T-helper 9 cell (primary cell): ENCODE measurements at places on chromosomes 3 and 15.

GRCh38 chr3:18505056-18505455, 79.9 kb upstream of the SATB1 start:
- DNase-seq, result no peak

- no peak for DNase-seq
Observed at GRCh38 chr3:156691920-156692319, 17.5 kb downstream of the TIPARP start.

GRCh38 chr15:69701198-69701597, 248.6 kb downstream of the RPLP1 start:
- no peak for DNase-seq

DNA sequence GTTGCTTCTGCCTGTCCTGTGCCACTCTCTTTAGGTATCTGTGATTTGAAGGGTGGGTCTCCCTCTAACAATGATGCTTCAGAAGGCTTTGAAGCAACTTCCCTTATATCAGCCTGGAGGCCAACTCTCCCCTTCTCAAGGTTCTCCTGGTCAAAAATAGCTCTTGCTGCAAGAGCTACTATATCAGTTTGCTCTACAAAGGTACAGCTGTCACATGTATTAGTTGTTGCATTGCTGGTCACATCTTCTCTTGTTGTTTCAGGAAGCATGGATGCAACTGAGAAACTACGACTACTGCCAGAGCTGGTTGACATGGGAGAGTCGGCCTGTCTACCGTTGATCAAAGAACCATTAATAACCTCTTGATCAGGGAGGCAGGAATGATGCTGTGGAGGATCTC, 38.3 kb downstream of the USF3 start:
- no peak for DNase-seq

DNA sequence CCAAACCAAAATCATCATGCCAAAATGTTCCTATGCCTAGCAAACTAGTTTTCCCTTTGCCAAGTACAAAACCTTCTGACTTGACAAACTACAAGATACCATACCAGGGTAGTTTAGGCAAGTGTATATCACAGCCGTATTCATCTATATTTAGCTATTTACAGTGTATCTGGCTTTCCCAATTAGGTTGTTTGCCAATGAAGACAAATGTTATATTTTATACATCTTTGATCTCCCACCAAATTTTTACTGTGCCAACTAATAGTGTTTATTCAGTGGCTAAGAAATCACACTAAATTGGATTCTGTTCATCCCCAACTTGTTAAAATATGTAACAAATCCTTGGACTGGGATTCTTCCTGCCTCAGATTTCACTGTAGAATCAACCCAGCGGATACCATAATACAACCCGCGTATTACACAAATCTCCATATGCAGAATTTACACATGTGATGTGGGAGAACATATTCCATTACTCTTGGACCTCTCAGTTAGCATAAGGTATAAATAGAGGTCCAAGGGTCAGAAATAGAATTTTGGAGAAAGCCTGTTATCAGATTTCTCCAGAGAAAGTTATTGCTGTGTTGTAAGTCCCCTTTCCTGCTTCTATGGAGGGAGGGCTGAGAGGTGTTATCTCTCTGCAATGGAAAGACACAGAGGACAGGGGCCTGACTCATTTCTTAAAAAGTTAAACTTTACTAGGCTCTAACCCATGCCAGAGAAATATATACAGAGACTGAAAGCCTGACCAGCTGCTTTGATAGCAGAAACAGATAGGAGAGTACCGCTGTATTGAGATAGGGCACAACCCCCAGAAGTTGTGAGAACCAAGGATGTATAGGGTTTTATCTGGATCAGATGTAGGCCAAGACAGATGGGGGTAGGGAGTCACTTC, 467.0 kb downstream of the FGF12 start:
- DNase-seq, result no peak

DNA sequence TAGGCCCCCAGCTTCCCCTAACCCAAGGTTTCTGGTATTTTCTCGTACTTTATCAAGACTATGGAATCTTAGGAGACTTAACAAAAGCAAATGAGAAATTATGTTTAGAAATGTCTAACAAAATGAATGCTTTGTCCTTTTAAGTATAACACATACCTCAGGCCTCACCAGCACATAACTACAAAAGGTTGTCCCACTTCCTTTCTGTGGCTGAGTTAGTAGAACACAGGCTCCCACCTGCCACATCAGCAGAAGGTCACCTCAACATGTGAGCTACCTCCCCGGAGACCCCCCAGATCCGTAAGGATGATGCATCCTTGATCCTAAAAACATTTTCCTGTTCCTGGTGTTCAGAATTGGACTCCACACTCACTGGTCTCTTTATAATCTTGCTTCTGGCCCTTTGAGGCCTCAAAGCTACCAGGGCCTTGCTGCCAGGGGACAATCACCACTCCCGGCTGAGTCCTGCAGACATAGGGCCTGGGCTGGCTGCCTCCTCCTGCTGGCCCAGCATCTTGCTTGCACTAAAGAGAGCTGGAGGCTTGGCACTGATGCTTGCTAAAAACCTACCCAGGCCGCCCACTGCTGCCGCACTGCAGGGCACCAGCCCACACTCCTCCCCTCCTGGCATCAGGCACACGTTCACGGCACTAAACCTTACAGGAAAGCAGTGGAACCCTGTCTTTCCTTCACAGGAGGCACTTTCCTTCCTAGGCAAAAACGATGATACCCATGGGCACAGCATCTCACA, 2.9 kb downstream of the CCRL2 start:
- DNase-seq, result no peak

DNA sequence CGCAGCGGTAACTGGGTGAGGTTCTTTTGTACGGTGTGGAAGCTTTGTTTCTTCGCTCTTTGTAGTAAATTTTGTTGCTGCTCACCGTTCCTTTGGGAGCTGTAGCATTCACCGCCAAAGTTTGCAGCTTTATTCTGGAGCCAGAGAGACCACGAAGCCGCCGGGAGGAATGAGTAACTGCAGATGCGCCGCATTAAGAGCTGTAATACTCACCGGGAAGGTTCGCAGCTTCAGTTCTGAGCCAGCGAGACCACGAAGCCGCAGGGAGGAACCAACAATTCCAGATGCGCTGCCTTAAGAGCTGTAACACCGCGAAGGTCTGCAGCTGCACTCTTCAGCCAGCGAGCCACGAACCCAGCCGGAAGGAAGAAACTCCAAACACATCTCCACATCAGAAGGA, 56.0 kb upstream of the DYNC1LI1 start:
- DNase-seq, result no peak

- DNase-seq, result no peak
Observed at GRCh38 chr3:67540198-67540894, 114.1 kb downstream of the SUCLG2 start.

GRCh38 chr3:47270526-47270925, 12.1 kb downstream of the KIF9 start:
- no peak for DNase-seq

GRCh38 chr3:153767601-153768560, 353.3 kb upstream of the ARHGEF26 start:
- DNase-seq, result no peak

- DNase-seq, result no peak
Observed at GRCh38 chr15:48536681-48537091, 108.8 kb downstream of the FBN1 start.

- DNase-seq, result no peak
Observed at GRCh38 chr15:29018995-29019976, 133.5 kb downstream of the APBA2 start.

DNA sequence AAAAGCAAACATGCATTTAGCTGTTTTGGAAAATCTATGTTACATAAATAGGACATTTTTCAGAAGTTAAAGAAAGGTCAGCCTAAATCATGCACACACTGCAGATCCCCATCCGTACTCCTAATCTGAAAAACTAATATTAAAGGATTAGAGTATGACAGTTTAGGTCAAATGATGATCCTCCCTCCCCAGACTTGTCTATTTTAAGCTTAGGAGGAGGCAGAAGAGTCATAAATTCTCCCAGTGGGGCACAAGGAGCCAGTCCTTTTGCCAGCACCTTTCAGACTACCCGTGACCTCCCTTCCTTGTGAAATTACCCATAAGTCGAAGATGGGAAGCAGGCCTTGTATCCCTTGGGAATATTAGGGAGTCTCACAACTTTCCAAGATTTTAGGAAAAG, 78.0 kb downstream of the TGFBR2 start:
- no peak for DNase-seq

GRCh38 chr3:111862974-111863373, 3.9 kb downstream of the PHLDB2 start:
- no peak for DNase-seq

GRCh38 chr3:127368186-127369032, 80.6 kb upstream of the PRR20G start:
- DNase-seq, result no peak

GRCh38 chr3:107657971-107658370, 135.2 kb downstream of the BBX start:
- no peak for DNase-seq

- no peak for DNase-seq
Observed at GRCh38 chr3:134609821-134610431, 40.9 kb downstream of the KY start.

DNA sequence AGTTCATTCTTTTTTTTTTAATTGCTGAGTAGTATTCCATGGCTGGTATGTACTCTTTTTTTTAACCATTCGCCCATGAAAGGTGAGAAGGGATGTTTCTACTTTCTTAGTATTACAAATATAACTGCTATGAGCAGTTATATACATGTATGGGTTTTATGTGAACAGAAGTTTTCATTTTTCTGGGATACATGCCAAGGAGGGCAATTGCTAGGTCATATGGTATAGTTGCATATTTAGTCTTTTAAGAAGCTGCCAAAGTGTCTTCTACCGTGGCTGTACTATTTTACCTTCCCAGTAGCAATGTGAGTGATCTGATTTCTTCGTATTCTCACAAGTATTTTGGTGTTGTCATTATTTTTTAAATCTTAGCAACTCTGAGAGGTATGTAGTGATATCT, 11.2 kb upstream of the KLHL40 start:
- no peak for DNase-seq
